Osteocyte (in vitro differentiated cells): ENCODE measurements at places on chromosomes 2 and 18. TPM values are rescaled to one million over a fixed set of nuclear protein-coding genes. Genes with fewer than 3 reads are reported as not detected.

- peaks cover 2% of the 10 kb centered on the region for H3K4me1 ChIP-seq
- no peak overlapping the region for H3K27ac ChIP-seq
- no peak overlapping the region for H3K4me3 ChIP-seq
- no peaks in the 10 kb centered on the region for H3K27me3 ChIP-seq
- H3K36me3 ChIP-seq, result no peaks in the 10 kb centered on the region
Observed at GRCh38 chr2:67977464-67977863, 85.3 kb downstream of the C1D start.

DNA sequence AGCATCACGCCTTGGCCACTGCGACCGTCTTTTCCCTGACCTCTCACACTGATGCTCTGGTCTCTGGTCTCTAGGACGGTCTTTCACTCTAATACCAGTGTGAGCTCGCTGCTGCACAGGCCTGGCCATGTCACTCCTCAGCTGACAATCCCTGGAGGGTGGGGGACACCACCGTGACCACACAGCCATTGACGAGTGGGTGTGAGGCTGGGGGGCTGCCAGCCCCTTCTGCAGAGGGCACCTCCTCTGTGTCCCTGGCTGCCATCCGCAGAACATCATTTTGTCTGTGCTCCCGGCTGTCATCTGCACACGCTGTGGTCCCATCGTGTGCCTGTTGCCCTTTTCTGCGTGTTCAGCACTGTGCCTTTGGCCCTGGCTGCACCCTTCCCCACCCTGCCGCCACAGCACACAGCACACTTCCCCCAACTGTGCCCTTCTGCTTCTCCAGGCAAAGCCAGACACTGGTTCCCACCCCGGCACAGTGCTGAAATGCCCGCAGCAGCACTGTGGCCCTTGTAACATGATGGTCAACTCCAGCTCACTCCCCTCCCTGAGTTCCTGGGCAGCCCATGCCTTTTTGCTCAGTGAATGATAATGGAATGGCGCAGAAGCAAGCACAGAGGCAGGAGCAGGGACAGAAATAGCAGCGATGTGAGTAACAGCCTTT lies 30.4 kb upstream of the INHBB start:
- DNase-seq, result no peak
- H3K4me3 ChIP-seq, result no peak overlapping the region
- peaks cover 11% of the 10 kb centered on the region for H3K4me1 ChIP-seq
- no peaks in the 10 kb centered on the region for H3K36me3 ChIP-seq
- no peak overlapping the region for H3K27ac ChIP-seq

DNA sequence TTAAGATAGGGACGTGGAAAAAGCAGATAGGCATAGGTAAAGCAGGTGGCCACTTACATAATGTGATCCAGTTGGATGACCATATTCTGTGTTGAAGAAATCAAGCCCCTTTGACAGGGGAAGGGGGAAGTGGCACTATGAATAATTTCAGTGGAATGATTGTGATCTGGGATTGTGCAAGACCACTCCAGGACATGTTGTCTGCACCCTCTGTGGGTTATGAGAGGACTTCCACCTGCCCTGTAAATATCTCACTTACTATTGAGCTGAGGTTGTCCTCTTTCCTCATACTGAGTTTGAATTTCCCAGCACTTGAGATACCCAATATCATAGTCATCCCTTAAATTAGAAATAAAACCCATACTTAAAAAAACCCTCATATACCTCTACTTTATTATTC lies 220.7 kb downstream of the IRS1 start:
- H3K4me3 ChIP-seq, result no peak overlapping the region
- no peaks in the 10 kb centered on the region for H3K27me3 ChIP-seq
- H3K36me3 ChIP-seq, result no peaks in the 10 kb centered on the region
- DNase-seq, result no peak
- no peak overlapping the region for H3K27ac ChIP-seq

GRCh38 chr2:97950329-97951154 lies 45.2 kb downstream of the TMEM131 start:
- peak overlapping the region; percentile 27 for H3K27ac ChIP-seq
- no peaks in the 10 kb centered on the region for H3K27me3 ChIP-seq
- peaks cover 8% of the 10 kb centered on the region for H3K36me3 ChIP-seq
- no peak for DNase-seq

GRCh38 chr2:160376576-160376975 lies 117.0 kb downstream of the RBMS1 start:
- peak overlapping the region; percentile 84 for H3K27ac ChIP-seq
- H3K27me3 ChIP-seq, result no peaks in the 10 kb centered on the region
- H3K4me3 ChIP-seq, result peak overlapping the region; percentile 33
- DNase-seq, result no peak
- peaks cover 6% of the 10 kb centered on the region for H3K36me3 ChIP-seq
- peaks cover 98% of the 10 kb centered on the region for H3K4me1 ChIP-seq

The FAM237A gene
- not detected in 2 replicates for total RNA-seq

The WDSUB1 gene
- 14.7 and 15.4 TPM in 2 replicates for total RNA-seq

The GRB14 gene
- 0.83 and 2.5 TPM in 2 replicates for total RNA-seq
